Hematopoietic multipotent progenitor cell treated with erythropoietin and hydrocortisone succinate and interleukin-3 and kit ligand, for 17 days (in vitro differentiated cells): ENCODE measurements at places on chromosomes 3 and 15.

- DNase-seq, result no peak
Observed at GRCh38 chr3:88626456-88627120, 476.8 kb downstream of the C3orf38 start.

DNA sequence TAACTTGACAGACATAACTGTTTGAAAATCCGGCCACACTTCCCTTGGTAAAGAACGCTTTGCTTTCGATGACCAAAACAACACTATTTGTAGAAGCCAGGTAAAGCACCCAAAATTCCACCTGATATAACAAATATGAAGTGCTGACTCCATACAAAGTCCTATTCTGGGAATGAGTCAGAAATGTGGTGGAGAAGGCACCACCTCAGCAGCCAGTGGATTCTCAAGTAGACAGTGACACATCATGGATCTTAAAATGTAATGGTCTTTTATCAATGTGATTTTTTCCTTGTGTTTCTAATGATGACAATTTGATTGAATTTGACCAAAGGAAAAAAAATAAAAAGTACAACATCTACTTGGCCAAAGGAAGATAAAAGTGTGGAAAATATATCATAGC lies 135.0 kb upstream of the WNT5A start:
- DNase-seq, result no peak

GRCh38 chr3:153906366-153906765 lies 214.8 kb upstream of the ARHGEF26 start:
- no peak for DNase-seq

DNA sequence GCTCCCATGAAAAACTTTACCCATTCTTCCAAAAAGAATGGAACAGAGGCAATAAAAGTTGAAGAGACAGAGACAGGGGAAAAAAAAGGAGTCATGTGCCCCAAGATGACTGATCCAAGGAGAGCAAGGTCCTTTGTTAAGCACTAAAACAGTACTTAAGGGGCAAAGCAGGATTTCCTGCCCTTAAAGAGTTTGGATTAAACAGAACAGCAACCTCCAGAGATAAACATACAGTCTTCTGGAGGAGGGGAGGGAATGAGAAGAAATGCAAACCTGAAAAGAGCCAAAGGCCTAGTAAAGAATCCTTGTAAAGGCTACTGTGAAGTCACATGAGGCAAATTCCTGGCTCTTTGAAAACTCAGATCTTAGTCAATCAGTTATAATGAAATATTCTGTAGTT lies 38.2 kb downstream of the SHQ1 start:
- no peak for DNase-seq

- peak; percentile 77 for DNase-seq
Observed at GRCh38 chr3:179149406-179149867, 1.3 kb downstream of the PIK3CA start.

DNA sequence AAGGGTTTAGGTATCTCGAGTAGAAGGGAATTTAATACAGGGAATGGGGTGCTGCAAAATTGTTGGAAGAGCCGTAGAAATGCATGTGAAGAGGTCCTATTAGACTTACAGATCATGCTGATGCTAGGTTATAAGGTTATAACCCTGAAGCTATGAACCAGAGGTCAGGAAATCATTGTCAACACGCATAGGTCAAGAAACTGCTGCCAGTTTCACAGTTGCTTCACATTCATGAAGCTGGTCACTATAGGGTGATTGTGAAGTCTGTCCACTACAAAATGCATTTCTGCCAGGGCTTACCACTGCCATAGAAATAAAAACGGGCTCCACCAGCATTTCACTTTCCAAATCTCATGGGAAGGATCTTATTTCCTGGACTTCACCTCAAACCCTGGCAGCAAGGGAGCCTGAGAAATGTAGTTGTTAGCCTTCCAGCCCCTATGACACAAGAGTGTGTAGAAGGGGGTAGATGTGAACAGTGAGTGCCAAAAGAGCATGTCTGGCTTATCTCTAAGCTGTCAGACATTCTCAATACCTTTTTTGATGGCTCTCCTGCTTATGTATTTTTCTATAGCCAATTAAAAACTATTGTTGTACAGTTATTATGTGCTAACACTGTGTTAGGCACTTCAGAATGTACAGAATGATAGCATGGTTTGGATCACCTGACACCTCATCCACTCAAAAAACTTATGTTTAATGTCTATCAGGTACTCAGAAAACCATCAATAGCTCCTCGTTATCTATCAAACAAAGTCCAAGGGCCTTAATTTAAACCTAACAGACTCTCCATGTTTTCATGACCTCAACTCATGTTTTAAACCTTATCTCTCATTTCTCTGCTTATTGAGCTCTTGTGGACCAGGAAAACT lies 148.3 kb upstream of the TSC22D2 start:
- no peak for DNase-seq

GRCh38 chr15:91152896-91153581 lies 53.0 kb downstream of the SV2B start:
- no peak for DNase-seq

DNA sequence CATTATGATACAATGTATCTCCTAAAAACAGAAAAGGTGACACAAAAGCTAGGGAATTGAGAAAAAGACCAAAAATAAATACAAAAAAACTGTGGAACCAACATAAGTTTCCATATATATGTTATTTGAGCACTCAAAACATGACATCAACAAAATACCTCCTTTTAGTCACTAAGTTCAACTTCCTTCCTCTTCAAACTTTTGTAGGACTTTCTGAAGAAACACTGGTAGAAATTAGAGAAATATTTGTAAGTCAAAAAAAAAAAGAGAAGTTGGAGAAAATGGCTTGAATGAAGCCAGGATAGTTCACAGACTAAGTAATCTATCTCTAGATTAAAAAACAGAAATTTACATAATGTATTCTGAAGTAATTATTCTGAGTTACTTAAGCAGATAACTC lies 208.4 kb upstream of the ALCAM start:
- DNase-seq, result no peak

- DNase-seq, result no peak
Observed at GRCh38 chr3:51691021-51691420, 15.8 kb upstream of the GRM2 start.

- no peak for DNase-seq
Observed at GRCh38 chr3:123138839-123139444, 62.8 kb upstream of the SEC22A start.
